ENCODE measurements at places on chromosomes 2 and 18. TPM values are rescaled to one million over a fixed set of nuclear protein-coding genes. Genes with fewer than 3 reads are reported as not detected.

Gene ABHD3
- 13.4 TPM for total RNA-seq

GRCh38 chr18:79523206-79523735, 127.5 kb downstream of the NFATC1 start:
- no peak for DNase-seq

Gene UBR3
- total RNA-seq, result 135 TPM

GRCh38 chr2:105087273-105087672, 49.4 kb downstream of the MRPS9 start:
- no peak for DNase-seq

GRCh38 chr2:214713080-214713830, 96.2 kb downstream of the BARD1 start:
- no peak for DNase-seq

- no peak for DNase-seq
Observed at GRCh38 chr2:212882626-212883025, 268.8 kb downstream of the IKZF2 start.

- DNase-seq, result no peak
Observed at GRCh38 chr2:220512419-220512818, 885.0 kb downstream of the SLC4A3 start.

DNA sequence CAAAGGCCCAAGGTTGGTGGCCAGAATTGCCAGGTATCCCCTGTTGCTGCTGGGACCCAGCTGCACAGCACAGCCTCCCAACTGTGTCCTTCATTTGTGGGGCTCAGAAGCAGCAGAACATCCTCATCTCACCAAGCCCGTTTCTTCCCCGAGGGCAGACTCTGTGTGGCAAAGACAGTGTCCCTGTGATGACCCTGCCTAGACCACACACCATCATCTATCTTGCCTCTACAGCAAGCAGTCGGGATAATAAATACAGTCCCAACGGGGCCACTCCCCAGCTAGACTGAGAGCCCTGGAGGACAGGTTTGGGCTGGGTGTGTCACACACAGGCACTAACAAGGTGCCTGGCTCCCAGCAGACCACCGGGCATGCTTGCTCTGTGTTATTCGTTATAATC, 93.4 kb downstream of the PTGR3 start:
- no peak for DNase-seq

- no peak for DNase-seq
Observed at GRCh38 chr2:45178359-45178758, 169.1 kb upstream of the SIX2 start.

Gene GRB14
- total RNA-seq, result 24.0 TPM
